ENCODE measurements at places on chromosomes 2 and 18.

DNA sequence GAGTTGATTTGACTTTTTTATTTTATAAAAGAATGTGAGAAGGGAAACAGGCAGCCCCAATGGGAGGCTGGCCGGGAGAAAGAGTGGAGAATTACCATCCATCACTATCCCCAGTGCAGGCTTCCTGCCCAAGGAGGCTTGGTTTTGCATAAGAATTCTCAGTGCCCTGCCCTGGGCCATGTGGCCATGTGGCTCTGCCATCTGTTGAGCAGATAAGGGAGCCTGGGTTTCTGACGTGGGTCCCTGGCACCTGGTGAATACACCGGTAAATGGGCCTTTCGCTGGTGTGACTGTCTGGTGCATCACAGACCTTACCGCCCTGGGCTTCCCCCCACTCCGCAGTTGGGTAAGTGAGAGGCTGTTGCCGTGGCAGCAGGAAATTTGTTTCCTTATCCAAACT lies 54.5 kb upstream of the TMEM163 start:
- no peak for DNase-seq

- no peak for DNase-seq
Measured at GRCh38 chr2:85199698-85200097, 66.5 kb downstream of the TCF7L1 start.

DNA sequence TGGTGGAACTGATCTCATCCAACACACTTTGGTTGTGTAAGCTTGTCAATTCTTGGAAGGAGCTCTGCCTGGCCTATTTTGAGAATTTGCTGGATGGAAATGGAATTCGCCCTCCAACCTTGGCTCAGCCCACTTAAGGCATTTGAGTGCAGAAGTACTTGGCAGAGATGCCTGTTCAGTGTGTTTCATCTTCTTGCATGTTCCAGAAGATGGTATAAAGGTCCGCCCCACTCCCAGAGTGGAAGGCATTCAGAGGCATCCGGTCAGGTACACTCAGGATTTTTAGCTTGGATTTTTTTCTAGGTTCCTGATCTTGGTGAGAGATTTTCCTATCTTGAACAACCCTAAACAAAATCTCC lies 61.3 kb upstream of the TXNDC2 start:
- DNase-seq, result no peak

- no peak for DNase-seq
Measured at GRCh38 chr2:62382122-62382521, 123.9 kb downstream of the TMEM17 start.

DNA sequence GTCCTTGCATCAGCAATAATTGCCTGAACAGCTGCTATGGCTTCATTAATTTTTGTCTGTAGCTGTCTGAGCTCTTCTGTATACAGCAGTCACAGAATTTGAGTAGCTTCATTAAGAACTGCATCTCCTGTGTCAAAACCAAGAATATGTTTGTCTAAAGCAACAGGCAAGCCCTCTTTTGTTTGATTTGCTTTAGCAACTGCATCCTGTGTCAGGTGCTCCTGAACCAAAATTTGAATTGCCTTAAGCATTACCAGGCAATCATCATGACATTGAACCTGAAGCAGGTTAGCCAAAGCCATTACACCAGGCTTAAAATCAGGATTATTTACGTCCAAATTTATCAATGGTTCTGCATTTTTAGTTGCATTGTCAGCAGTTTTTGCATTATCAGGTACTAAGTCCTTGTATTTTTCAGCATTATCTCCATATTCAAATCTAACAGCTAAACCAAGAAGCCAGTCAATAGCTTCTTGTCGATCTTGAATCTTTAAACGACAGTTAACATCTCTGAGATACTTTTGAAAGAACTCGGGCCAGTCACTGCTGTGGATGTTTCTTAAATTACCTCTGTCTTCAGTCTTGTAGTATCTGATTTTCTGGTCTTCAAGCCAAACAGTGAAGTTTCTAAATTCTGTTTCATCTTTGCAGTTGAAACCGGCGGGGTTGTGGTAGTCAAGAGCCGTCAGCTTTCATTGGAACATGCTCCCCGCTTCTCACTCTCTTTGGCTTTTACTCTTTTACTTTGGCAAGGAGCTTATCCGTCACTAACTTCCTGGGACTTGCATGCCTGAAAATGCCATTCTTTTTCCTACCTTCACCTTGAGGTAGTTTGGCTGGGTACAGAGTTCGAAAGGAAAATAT lies 42.2 kb downstream of the MERTK start:
- no peak for DNase-seq

DNA sequence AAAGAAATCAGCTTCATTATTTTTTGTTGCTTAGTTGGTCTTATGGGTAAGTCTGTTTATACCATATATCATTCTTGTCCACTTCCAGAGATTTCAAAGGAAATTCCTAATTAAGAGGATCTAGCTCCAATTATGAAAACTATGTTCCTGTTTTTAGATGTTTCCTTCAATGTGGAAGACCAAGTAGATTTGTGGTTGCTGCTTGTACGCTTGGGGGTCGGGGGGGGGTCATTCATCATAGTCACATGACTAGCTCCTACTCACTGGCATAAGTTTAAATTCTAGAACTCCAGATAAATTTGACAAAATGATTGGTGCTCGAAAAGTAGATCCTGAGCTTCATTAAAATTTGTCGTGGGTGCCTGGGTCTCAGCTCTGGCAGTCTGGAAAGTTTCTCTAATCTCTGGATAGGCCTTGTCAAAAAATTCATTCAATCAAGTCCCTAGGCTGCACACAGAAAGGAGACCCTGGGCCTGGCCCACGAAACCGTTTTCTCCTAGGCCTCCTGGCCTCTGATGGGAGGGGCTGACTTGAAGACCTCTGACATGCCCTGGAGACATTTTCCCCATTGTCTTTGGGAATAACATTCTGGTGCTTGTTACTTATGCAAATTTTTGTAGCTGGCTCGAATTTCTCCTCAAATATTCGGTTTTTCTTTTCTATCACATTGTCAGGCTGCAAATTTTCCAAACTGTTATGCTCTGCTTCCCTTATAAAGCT lies 62.5 kb downstream of the MEP1B start:
- no peak for DNase-seq

- DNase-seq, result no peak
Measured at GRCh38 chr18:36181898-36182506, 5.3 kb upstream of the MOCOS start.

DNA sequence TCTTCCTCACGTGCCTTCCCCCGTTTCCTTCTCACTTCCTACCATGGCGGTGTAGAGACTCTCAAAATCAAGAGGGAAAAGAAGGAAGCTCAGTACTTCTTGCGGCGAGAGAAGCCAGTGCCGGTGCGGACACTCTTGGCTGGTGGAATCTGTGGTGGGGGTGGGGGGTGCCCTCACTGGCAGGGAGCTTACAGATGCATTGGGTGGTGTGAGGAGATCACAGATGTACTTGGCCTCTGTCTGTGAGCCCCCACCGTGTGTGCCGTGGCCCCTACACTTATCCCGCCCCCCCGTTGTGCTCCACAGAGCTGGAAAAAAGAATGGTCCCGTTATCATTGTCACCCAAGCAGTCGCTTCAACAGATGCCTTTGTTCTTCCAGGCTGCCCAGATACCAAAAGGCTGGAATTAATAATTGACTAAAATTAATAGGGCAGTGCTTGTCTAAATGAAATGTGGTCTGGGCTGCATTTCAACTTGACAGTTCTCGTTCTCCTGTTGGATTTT lies 79.8 kb downstream of the VAPA start:
- DNase-seq, result no peak

DNA sequence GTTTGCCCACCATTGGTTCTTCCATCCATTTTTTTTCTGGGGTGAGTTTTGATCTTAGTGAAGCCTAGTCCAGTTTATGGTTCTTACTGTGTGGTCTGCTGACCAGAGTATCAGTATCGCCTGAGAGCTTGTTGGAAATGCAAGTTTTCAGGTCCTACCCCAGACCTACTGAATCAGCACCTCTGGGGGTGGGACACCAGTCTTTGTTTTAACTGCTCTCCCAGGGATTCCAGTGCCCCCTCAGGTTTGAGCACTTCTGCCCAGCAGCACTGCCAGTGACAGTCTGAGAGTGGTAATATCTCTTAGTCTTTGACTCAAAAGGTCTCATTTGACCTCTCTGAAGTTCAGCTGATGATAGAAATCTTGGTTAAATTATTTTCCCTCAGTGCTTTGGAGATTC lies 269.3 kb downstream of the ALPK2 start:
- no peak for DNase-seq

- no peak for DNase-seq
Measured at GRCh38 chr18:42892181-42892580, 223.3 kb downstream of the RIT2 start.

DNA sequence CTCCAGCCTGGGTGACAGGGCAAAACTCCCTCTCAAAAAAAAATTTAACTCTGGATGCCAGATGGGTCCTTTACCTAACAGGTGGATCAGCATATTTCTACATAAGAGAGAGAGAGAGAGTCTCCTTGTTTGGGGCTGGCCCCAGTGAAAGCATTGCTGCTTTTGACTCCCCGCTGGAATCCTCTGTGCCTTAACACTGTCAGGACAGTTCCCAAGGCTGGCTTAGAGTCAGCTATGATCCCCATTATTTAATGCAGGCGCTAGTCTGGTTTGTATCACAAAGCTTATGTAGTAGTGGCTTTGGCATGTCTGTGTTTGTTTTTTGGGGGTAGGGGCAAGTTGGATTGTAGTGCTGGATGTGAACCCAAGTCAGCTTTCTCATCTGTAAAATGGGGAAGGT lies 9.4 kb downstream of the INPP4A start:
- no peak for DNase-seq

DNA sequence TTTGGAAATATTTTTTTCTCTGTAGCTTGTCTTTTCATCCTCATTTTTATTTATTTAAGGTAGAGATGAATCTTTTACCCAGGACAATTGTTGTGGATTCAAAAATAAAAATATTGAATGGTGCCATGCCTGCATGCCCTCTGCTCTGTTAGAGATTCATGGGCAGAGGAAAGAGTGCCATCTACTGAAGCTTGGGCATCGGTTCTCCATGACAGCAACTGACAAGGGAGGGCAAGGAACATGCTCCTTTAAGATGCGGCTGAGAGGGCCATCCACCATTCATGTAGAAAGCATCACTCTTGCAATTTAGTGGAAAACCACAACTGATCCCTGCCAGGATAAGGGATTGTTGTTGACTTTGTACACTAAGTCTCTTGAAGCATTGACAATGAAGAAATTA lies 79.9 kb downstream of the PARD3B start:
- no peak for DNase-seq

- no peak for DNase-seq
Measured at GRCh38 chr18:3048820-3049349, 35.9 kb upstream of the LPIN2 start.

GRCh38 chr2:211599146-211599545 lies 939.5 kb downstream of the ERBB4 start:
- DNase-seq, result no peak

GRCh38 chr18:77755187-77755586 lies 505.5 kb downstream of the GALR1 start:
- DNase-seq, result no peak

GRCh38 chr18:11411048-11411447 lies 198.3 kb upstream of the SLC35G4 start:
- no peak for DNase-seq

DNA sequence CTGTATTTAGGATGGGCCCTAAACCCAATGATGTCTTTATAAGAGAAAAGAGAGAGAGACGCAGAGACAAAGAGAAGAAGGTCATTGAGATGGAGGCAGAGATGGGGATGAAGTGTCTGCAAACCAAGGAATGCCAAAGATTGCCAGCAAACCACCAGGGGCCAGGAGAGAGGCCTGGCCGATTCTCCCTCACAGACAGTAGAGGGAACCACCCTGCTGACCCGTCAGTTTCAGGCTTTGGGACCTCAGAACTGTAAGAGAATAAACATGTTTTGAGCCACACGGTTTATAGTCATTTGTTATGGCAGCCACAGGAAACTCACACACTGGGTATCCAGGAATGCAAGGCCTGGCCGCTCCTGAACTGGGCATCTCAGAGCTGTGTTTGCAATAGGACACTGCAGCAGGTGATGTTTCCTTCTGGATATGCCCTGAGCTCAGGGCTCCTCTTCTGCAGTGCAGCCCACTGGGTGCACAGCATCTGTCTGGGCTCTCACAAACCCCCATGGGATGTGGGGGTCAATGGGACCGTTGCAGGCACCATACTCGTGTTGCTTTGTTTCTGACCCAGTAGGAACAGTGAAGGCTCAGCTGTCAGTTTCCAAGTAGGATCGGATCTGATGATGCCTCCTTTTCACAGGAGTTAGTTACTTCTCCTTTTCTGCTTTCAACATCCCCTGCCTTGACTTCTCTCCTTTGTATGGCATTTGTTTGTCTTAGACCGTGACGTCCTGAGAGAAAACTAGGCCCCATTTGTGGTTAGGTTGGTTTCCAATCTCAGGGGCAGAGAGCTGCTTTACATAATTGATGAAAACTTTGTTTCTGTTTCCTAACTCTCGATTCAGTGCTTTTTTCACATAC lies 20.8 kb downstream of the PTPN18 start:
- DNase-seq, result no peak

DNA sequence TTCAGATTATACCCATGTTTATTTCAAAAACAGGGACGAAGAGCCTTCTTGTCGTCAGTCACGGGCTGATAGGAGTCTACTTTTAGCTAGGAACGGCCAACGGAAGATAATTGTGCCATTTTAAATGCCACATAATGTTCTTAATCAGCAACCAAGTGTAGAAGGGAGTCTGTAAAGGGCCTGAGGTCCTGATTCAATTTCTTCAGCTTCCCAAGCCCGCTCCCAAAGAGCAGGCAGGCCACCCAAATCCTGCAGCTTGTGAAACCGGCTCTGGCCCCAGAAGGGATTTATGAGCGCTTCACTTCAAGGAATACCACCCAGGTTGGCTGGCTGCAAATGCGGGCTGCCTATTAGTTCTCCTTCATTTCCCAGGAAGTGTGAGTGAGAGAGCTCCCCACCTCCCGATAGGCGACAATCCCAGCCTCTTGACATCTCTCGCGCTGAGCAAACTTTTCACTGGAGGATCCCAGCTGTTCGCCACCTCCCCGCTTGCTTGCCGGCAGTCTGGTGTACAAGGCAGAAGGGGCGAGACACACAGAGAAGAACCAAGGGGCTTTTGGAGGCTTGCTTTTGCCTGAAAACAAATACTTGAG lies 272.9 kb downstream of the CDH20 start:
- DNase-seq, result no peak

DNA sequence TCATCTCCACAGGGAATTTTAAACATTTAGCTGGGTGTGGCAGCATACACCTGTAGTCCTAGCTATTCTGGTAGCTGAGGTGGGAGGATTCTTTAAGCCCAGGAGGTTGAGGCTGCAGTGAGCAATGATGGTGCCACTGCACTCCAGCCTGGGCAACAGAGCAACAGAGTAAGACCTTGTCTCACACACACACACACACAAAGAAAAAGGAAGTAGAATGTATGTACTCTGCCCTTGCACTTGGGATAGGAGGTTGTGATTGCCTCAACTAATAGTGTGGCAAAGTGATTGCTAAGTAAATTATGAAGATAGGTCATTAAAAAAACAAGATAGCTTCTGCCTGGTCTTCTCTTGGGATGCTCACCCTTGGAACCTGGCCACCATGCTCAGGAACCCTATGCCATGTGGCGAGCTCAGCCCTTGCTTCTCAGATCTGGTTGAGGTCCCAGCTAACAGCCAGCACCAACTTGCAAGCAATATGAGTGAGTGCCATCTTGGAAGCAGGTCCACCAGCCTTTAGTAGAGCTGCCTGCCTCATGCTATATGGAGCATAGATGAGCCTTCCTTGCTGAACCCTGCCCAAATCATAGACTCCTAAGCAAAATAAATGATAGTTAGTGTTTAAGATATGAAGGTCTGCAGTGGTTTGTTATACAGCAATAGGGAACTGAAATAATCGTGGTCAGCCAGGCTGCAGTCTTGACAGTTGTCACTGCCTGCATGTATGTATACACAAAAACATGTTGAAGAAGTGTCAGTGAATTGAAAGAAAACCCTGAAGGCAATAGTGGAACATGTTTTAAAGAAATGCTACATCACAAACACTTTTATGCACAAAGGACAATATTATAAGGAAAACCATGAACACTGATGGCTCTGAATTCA lies 30.1 kb upstream of the PNO1 start:
- no peak for DNase-seq
